IMR-90 (cell line): ENCODE measurements at places on chromosomes 12 and 14.

GRCh38 chr14:41749429-41749828 lies 142.8 kb downstream of the LRFN5 start:
- no peaks in the 10 kb centered on the region for H3K4me1 ChIP-seq
- no peak for DNase-seq
- no peak overlapping the region for H3K27ac ChIP-seq
- no peaks in the 10 kb centered on the region for H3K27me3 ChIP-seq

GRCh38 chr14:49424436-49425331 lies 161.5 kb downstream of the RPS29 start:
- no peak overlapping the region for H3K27ac ChIP-seq
- no peaks in the 10 kb centered on the region for H3K4me1 ChIP-seq
- no peak for DNase-seq

GRCh38 chr12:44509471-44509870 lies 366.6 kb downstream of the NELL2 start:
- H3K4me3 ChIP-seq, result no peak overlapping the region
- H3K4me1 ChIP-seq, result no peaks in the 10 kb centered on the region
- no peak for DNase-seq
- no peaks in the 10 kb centered on the region for H3K36me3 ChIP-seq

DNA sequence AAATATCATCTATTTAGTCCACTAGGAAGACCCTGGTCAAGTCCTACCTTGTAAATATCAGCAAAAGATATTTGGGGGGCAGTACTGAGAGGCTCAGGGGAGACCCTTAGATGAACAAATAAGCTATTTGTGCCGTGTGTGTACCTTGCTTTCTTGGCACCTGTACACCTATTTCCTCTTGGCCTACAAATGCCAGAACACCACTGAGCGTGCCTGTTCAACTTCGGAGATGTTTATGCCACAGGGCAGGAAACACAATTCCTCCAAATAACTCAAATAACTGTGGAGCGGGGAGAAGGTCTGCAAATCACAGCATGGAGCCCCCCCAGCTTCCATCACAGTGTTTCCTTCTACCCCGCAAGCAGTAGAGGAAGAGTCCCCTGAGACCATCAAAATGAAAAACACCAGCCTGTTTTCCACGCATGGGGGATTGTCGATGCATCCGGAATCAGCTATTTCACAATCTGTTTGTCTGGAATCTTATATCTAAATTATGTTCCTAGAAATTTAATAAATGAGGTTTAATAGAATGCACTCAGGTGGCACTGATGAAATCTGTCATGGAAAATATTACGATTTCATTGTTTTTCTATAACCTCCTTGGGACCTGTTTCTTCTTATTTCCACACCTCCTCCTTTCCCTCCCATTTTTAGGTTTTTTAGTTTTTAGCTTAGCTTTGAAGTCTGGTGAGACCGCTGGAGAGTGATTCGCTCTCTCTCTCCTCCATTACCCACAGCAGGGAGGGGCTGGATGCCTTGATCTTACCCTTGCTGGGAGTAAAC lies 254.0 kb upstream of the SRRM4 start:
- H3K36me3 ChIP-seq, result no peaks in the 10 kb centered on the region
- no peaks in the 10 kb centered on the region for H3K27me3 ChIP-seq
- DNase-seq, result no peak
- H3K4me1 ChIP-seq, result no peaks in the 10 kb centered on the region
- H3K27ac ChIP-seq, result no peak overlapping the region

DNA sequence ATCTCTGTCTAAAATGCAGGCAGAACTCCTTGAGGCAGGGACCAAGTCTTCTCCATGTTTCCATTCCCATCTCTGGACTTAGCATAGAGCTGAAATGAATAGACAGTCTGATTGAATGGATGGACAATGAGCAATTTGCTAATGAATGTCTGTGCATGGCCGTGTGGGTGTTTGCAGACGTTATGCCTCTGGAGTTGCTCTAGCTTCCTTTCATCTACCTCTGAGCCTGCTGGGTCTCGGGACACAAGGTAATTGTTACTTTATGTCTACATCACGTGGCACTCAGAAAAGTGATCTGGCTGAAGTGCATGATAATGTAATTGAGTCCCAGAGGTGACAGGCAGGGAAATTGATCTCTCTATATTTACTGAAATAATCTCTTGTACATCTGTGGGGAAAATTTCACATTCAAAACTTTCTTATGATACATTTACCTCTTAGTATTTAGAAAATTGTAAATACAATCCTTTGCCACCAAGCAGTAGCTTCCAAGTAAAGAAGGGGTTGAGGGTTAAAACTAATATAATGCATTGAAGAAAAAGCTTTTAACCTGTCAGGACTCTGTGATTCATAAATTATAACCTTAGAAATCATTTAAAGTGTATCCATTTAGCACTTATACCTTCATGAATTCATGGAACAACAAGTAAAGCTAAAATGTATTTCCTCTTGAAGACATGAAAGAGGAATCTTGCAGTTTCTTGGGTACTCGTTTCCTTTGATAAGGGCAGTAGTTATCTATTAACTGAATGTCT lies 424.1 kb downstream of the APAF1 start:
- H3K4me3 ChIP-seq, result no peak overlapping the region
- H3K27me3 ChIP-seq, result no peaks in the 10 kb centered on the region
- DNase-seq, result no peak
- no peaks in the 10 kb centered on the region for H3K36me3 ChIP-seq
- no peak overlapping the region for H3K27ac ChIP-seq
- no peaks in the 10 kb centered on the region for H3K4me1 ChIP-seq

DNA sequence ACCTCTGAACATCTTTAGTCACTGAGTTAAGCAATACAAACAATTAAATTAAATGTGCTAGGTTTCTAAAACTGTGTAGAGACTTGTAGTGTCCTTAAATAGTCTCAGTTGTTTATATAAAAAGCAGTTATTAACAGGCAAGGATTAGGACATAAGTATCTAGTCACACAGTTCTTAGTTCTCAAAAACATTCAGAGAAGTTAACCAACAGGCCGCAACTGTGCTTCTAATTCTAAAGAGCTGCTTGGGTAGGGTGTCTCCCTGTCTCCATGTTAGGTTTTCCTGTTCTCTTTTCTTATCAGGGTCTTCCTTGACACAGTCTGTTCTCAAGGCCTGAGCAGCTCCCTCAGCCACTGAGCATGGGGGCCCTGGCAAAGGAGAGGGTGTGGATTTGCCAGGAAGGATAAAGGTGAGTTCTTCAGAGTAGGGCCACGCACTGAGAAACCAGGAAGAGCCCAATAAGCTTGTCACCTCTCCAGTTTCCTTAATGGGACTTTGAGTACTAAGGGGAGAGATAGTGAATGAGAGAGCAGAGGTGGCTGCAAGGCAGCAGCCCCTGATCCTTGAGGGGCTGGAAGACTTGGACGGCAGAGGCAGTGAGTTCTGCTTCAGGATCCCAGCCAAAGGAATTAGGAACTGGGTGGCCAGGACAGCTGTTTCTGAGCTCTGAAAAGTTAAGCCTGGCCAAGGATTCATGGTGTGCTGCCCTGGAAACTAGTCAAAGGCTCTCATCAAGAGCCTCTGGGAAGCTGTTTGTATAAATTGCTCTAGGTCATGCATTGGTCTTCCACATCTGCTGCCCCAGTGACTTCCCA lies 177.3 kb downstream of the MYRFL start:
- H3K36me3 ChIP-seq, result no peaks in the 10 kb centered on the region
- no peak for DNase-seq
- no peaks in the 10 kb centered on the region; the same call in 1 of the 2 replicates for H3K27me3 ChIP-seq
- H3K4me3 ChIP-seq, result no peak overlapping the region
- H3K4me1 ChIP-seq, result no peaks in the 10 kb centered on the region

DNA sequence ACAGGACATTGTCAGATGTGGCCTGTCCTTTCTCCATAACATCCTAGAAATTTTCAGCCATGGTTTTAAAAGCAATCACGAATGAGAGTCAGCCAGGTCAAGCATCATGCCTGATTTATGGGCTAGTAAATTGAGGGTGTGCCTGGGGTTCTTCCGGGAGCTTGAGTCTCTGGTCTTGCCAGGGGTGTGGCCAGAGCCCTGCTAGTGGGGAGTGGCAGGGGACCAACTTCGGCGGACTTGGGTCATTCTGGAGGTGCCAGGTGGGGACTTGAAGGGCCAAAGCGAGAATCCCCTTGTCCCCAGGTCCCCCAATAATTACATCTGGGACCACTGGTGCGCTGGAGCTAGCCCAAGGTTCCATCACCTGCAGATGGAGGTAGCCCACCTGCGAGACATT lies 5.7 kb downstream of the OTUB2 start:
- no peak overlapping the region for H3K27ac ChIP-seq
- H3K27me3 ChIP-seq, result no peaks in the 10 kb centered on the region
- no peaks in the 10 kb centered on the region; the same call in 1 of the 2 replicates for H3K4me1 ChIP-seq
- no peak for DNase-seq

DNA sequence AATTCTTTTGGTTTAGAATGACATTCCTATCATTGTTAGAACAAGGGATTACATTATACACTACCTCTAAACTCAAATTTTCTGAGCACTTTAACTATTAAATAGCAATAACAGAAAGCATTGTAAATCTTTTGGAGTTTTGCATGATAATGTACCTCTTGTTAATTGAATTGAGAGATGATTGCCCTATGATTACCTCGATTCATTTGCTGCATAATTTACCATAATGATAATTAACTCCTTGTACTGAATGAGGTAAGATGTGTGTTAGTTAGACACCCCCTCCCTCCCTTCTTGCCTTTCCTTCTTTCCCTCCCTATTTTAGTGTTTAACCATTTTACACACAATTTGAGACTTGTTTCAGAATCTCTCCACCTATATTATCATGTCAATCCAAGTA lies 469.2 kb downstream of the DIO2 start:
- no peak overlapping the region for H3K27ac ChIP-seq
- no peaks in the 10 kb centered on the region for H3K4me1 ChIP-seq
- no peaks in the 10 kb centered on the region for H3K27me3 ChIP-seq

- H3K27ac ChIP-seq, result no peak overlapping the region
- H3K36me3 ChIP-seq, result no peaks in the 10 kb centered on the region
- H3K4me3 ChIP-seq, result no peak overlapping the region
- no peak for DNase-seq
Observed at GRCh38 chr14:91569301-91569700, 59.2 kb upstream of the PPP4R3A start.
